ENCODE measurements at places on chromosomes 13 and 19. TPM values are rescaled to one million over a fixed set of nuclear protein-coding genes. Genes with fewer than 3 reads are reported as not detected.

DNA sequence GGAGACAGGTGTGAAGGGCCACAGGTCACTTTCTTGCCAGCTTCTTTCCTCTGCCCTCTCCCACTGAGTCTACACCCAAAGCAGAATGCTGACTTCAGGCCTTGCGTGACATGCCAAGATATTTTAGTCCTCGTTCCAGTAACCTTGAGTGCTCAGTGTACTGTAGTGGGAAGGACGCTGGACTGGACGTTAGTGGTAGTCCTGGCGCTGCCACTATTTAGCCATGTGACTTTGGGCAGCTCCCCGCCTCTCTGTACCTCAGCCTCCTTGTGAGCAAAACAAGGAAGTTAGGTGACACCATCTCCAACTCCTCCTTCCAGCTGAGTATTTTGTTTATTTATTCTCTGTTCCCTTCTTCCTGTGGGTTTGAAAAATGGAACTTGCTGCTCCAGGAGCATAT is 86.1 kb downstream of the FRY start:
- H3K36me3 ChIP-seq: no peaks in the 10 kb centered on the region
- no peak for DNase-seq
- H3K27me3 ChIP-seq: no peaks in the 10 kb centered on the region
- H3K4me1 ChIP-seq: no peaks in the 10 kb centered on the region

Gene DIRAS1
- total RNA-seq: not detected

GRCh38 chr13:38303816-38304320 is 45.8 kb upstream of the UFM1 start:
- no peaks in the 10 kb centered on the region for H3K27me3 ChIP-seq
- no peak overlapping the region for H3K4me3 ChIP-seq
- H3K36me3 ChIP-seq: no peaks in the 10 kb centered on the region
- H3K4me1 ChIP-seq: no peaks in the 10 kb centered on the region
- no peak overlapping the region for H3K27ac ChIP-seq

- no peak overlapping the region for H3K4me3 ChIP-seq
- H3K4me1 ChIP-seq: no peaks in the 10 kb centered on the region
- H3K27ac ChIP-seq: no peak overlapping the region
- no peak for DNase-seq
- H3K27me3 ChIP-seq: no peaks in the 10 kb centered on the region
These were observed 1.2 kb upstream of the SLAIN1 start for GRCh38 chr13:77696006-77696878.

DNA sequence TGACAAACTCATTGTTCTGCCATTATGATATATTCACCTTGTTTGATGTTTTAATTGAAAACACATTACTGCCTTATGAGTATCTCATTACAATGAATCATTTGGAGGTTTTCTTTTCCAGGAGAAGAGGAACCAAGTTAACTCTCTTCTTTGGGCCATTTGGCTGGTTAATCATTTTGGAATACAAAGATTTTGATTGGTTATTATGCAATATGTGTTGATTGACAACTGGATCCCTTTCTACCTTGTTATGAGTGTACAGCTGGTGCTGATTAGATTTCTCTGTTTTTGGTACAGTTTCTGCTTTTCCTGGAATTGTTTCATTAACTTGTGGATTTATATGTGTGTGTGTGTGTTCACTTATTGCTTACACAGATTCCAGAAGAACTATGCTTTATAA is 49.2 kb upstream of the RGCC start:
- no peaks in the 10 kb centered on the region for H3K27me3 ChIP-seq
- H3K4me1 ChIP-seq: no peaks in the 10 kb centered on the region
- no peak overlapping the region for H3K4me3 ChIP-seq
- H3K36me3 ChIP-seq: no peaks in the 10 kb centered on the region

Gene PSG1
- not detected for total RNA-seq

Gene PNMA8A
- 40.1 TPM for total RNA-seq

DNA sequence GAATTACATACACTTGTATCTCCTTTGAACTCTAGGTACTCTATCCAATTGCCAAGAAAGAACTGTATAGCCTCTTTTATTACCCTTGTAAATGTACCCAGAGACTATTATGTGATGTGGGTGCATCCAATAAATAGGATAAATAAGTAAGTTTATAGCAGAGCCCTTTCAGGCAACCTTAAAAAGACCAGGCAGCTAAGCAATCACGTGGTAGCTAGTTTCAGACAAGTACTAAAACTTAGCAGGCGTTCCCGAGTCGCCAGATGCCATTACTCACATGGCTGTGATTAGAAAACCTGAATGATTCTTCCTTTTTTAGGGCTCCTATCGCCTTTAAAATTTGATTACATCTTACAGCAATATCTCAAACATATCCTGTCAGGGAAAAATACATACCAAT is 1303.0 kb downstream of the EFNB2 start:
- H3K27ac ChIP-seq: no peak overlapping the region
- H3K36me3 ChIP-seq: no peaks in the 10 kb centered on the region
- no peaks in the 10 kb centered on the region for H3K27me3 ChIP-seq

DNA sequence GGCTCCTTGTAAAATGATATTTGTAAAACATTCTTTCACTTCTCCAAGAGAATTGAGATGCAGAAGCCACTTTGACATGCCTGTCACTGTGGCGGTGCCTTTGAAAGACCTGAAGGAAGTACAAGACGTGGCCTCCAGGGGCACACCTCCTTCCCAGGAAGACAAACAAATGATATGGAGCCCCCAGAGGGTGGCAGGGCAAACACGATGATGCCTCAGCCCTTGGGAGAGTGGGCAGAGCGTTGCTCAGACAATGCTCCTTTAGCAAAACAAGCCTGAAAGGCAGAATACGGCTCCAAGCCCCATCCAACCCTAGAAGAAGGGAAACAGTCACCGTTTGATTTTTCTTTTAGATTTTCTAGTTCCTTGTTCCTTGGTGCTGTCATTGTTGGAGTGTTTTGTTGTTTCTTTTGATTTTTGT is 9.2 kb upstream of the ATP12A start:
- H3K4me3 ChIP-seq: no peak overlapping the region
- H3K27ac ChIP-seq: no peak overlapping the region
- H3K36me3 ChIP-seq: no peaks in the 10 kb centered on the region
- no peaks in the 10 kb centered on the region for H3K4me1 ChIP-seq
- no peak for DNase-seq
- peaks cover under 1% of the 10 kb centered on the region for H3K27me3 ChIP-seq

GRCh38 chr13:44263751-44264620 is 109.6 kb upstream of the SERP2 start:
- H3K4me1 ChIP-seq: no peaks in the 10 kb centered on the region
- no peak overlapping the region for H3K4me3 ChIP-seq
- no peak overlapping the region for H3K27ac ChIP-seq
- no peak for DNase-seq

DNA sequence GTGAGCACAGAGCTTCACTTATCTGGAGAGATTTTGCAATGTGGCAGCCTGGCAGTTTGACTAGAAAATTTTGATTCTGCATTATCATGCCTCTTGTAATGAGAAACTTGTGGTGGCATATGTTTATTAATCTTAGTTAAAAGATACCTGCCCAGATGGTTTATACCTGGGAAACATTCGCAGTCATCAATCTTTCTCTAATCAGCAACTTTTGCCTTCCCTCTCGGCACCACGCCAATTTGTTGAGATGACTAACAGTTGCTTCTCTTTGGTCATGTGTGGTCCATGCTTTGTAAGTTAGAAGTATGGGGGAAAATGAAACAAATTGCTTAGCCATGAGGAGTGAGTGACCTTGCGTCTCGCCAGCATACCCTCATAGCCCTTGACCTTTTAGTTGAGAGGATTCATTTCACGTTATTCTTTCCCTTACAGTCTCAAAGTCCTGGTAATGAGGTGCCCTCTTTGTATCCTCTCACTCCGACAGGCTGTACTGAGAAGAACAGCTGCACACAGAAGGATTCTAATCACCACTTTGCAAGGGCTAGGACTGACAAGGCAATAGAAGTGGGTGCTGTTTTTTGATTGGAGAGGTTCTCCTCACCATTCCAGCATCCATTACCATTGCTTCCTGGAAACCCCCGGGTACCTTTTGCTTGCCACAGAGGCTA is 201.4 kb downstream of the OXGR1 start:
- DNase-seq: peak; percentile 4
- H3K4me3 ChIP-seq: no peak overlapping the region
- no peaks in the 10 kb centered on the region for H3K4me1 ChIP-seq
- H3K27ac ChIP-seq: no peak overlapping the region
- H3K36me3 ChIP-seq: no peaks in the 10 kb centered on the region

DNA sequence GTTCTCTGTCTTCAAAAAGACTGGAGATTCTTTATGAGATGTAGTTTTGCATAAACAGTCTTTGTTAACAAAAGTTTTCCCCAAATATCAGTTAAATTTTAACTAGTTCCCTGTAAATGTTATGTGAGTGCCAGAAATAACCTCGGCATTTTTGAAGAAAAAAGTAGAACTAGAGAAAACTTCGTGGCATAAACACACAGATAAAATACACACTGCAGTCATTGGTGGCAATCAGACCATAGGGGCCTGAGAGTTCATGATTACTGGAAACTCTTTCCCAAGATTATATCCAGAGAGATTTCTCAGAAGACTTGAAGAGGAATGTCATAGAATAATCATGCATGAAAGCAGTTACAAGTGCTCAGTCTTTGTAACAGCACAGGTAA is 190.0 kb downstream of the MZT1 start:
- no peak overlapping the region for H3K4me3 ChIP-seq
- H3K4me1 ChIP-seq: no peaks in the 10 kb centered on the region
- H3K36me3 ChIP-seq: no peaks in the 10 kb centered on the region

GRCh38 chr13:41145136-41145908 is 12.7 kb upstream of the KBTBD6 start:
- H3K4me3 ChIP-seq: no peak overlapping the region
- no peaks in the 10 kb centered on the region for H3K36me3 ChIP-seq
- no peak overlapping the region for H3K27ac ChIP-seq
- no peaks in the 10 kb centered on the region for H3K4me1 ChIP-seq

- no peak overlapping the region for H3K27ac ChIP-seq
- H3K36me3 ChIP-seq: no peaks in the 10 kb centered on the region
- no peaks in the 10 kb centered on the region for H3K4me1 ChIP-seq
- H3K4me3 ChIP-seq: no peak overlapping the region
- DNase-seq: no peak
- no peaks in the 10 kb centered on the region for H3K27me3 ChIP-seq
These were observed 866 bp upstream of the LMO7 start for GRCh38 chr13:75635101-75635827.

GRCh38 chr19:33000510-33000909 is 28.5 kb downstream of the FAAP24 start:
- no peak overlapping the region for H3K27ac ChIP-seq
- H3K4me1 ChIP-seq: no peaks in the 10 kb centered on the region
- H3K27me3 ChIP-seq: no peaks in the 10 kb centered on the region
- H3K36me3 ChIP-seq: no peaks in the 10 kb centered on the region

DNA sequence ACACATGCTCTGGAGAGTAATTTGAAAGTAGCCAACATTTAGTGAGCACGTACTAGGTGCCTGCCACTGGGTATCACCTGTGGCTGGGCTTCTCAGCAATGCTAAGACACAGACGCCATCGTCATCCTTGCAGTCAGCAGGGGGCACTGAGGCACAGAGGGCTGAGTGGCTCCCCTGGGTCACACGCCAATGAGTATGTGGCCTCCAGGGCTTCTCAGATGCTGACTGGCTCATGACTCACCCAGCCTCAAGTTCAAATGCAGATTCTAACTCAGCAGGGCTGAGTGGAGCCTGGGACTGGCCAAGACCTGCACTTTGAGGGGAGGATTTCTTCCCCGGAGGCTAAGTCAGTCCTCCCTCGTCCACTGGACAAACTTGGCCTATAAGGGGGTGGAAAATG is 115.1 kb upstream of the CACNA1A start:
- 0 out of 2 replicates have a peak, but pooled peaks cover 3% of the 10 kb centered on the region for H3K4me1 ChIP-seq
- no peak overlapping the region for H3K4me3 ChIP-seq
- no peaks in the 10 kb centered on the region for H3K36me3 ChIP-seq
